ENCODE measurements at places on chromosomes 6 and 20.

- no peak for DNase-seq
Measured at GRCh38 chr6:130009146-130009545, 9.2 kb upstream of the L3MBTL3 start.

GRCh38 chr6:89047473-89047872, 33.1 kb upstream of the PNRC1 start:
- DNase-seq = no peak

DNA sequence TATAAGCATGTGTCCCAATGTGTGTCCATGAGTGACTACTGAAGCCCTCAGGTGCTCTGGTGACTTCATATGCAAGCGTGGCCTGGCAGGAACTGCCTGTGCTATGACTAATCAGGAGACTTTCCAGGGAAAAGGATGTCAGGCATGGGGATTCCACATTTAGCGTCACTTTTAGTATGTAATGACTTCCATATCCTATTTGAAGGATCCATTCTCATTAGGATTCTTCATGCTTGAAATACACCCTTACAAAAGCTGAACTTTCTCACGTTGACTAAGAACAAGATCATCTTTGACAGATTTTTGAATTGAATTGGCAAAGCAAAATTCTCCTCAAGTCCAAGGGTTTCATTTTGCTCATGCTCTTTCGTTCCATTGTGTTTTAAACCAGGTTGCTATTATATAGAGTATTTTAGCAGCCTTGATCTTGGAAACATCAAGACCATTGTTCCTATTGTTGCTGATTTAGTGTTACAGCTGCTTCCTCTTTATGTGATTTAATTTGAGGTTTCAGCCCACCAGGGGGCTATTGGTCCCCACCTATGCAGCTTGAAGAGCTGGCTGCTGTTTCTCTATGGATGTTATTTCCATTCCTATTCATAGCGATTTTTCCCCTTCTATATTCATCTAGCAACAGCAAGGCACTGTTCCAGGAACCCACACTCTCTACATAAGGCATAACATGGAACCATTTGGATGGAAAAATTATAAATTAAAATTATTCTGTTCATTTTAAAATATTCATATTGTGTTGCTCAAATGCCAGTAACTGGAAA, 418.6 kb downstream of the CDKAL1 start:
- DNase-seq = no peak

- DNase-seq = no peak
Measured at GRCh38 chr6:34151321-34152041, 5.6 kb upstream of the GRM4 start.

- no peak for DNase-seq
Measured at GRCh38 chr20:6864740-6865139, 97.3 kb downstream of the BMP2 start.

- DNase-seq = no peak
Measured at GRCh38 chr6:49555951-49556350, 5.5 kb downstream of the C6orf141 start.

DNA sequence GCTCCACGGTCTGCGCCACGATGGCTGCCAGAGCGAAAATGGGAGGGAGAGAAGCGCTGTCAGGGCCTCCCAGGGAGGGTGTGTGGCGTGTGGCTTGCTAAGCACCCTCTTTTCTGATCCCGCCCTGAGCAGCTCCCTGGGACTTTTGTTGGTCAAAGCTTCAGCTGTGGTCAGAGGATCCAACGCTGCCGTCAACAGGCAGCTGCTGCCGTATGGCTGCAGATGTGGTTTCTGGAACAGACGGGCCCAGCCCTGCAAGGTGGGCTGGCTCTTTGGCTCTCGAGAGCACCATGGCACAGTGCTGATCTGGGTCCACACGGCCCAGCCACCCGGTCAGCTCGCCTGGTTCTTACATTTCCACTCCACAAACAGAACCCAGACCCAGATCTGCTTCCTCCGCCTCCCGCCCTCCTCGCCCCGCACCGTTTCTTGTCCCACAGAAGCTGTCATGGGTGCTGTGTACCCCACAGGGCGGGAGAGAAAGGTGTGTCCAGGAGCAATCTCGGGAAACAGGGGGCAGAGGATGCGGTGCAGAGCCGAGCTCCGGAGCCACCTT, 86.0 kb upstream of the BHLHE23 start:
- no peak for DNase-seq

DNA sequence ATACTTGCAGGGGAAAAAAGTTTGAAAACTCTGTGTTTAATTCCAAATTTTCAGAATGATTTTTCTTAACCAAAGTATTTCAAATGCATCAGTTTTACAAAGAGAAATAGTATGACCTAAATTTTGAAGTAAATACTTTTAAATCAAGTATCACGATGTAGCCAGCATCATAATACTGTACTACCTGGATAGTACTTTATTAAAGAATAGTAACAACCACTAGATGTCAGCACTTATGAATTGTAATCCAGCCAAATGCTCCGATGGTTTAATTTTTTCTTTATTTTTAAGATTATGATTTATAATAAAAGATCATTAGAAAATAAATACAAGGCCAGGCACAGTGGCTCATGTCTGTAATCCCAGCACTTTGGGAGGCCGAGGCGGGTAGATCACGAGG, 37.2 kb upstream of the HACE1 start:
- DNase-seq = no peak

DNA sequence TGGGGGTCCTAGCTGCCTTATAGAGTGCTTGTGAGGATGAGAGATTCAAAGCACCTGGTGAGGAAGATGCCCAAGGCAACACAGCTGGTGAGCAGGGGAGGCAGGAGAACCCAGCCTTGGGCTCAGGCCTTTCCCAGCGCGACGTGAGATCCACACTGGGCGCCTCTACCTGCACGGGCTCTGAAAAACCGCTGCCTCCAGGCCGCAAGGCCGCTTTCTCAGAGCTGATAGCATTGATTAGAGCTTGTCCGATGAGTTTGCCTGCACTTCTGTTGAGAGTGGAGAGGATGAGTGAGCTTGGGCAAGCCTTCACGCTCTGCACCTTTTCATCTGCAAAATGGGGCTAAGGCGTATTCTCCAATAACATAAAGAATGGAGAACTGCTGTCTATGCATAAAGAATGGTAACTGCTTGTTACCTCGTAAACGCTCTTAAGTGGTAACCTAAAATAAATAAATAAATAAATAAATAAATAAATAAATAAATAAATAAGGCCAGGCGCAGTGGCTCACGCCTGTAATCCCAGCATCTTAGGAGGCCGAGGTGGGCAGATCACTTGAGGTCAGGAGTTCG, 916 bp downstream of the PABPC1L start:
- DNase-seq = no peak

DNA sequence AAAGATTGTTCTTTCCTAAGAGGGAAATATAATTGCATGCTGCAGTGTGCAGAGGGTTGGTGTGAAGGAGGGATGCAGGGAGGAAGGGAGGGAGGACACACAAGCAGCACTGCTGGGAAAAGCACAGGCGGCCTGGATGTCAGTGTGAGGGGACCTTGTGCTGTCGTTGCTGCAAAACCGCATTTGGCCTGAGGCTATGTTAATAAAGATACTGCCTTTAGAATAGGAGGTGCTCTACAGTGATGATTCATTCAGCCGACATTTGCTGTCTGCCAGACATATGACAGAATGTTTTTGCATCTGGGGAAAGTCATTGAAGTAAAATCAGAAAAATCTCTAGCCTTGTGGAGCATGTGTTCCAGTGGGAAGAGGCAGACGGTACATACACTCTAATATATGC, 50.5 kb upstream of the TRIM26 start:
- DNase-seq = no peak

- DNase-seq = no peak
Measured at GRCh38 chr6:52976149-52976548, 18.9 kb downstream of the GSTA4 start.

- DNase-seq = no peak
Measured at GRCh38 chr6:13091192-13091591, 237.1 kb downstream of the TBC1D7 start.

GRCh38 chr20:31572042-31572700, 32.9 kb upstream of the ID1 start:
- peak; percentile 16 for DNase-seq

- peak; percentile 69 for DNase-seq
Measured at GRCh38 chr6:28811873-28812272, 111.9 kb downstream of the TRIM27 start.

DNA sequence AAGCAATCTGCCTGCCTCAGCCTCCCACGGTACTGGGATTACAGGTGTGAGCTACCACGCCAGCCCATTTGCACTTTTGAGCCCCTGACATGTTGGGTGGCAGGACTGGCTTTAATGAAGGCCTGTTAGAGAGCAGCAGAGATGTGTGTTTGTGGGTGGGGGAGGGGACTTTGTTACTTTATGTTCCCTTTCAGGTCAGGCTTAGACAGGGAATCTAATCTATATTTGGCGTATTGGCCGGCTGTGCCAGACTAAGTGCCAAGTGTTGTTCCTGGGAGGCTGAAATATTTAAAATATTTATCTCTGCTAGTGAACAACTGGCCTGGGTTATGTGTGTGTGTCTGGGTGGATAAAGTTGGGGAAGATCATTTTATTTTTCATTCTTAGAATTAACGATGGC, 6.1 kb downstream of the GMPR start:
- DNase-seq = no peak

DNA sequence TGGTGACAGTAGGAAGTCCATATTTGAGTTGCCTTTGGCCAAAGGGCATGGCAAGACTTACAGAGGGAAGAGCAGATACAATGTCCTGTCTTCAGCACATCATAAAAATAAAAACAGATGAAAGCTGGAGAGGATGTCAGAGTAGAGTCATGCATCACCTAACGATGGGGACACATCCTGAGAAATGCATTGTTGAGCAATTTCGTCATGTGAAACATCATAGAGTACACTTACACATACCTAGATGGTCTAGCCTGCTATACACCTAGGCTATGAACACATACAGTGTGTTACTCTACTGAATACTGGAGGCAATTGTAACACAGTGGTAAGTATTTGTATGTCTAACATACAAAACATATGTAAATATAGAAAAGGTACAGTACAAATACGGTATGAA, 75.6 kb downstream of the VEGFA start:
- no peak for DNase-seq

DNA sequence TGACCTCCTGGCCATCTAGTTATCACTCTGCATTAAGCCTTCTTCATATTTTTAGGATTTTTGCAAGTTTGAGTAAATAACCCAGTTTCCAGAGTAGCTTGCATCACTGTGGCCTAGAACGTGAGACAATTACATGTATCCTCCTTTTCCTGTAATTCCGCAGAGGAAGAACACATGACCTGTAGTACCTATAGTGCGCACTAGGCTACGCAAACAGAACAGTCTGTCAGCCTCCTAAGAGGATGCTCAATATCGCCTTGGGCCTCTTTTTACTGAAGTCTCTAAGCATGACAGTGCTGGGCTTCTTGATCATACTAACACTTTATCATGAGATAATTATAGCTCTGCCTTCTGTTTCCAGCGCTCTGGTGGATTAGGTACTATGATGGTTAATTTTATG, 20.2 kb upstream of the NR2E1 start:
- DNase-seq = no peak

DNA sequence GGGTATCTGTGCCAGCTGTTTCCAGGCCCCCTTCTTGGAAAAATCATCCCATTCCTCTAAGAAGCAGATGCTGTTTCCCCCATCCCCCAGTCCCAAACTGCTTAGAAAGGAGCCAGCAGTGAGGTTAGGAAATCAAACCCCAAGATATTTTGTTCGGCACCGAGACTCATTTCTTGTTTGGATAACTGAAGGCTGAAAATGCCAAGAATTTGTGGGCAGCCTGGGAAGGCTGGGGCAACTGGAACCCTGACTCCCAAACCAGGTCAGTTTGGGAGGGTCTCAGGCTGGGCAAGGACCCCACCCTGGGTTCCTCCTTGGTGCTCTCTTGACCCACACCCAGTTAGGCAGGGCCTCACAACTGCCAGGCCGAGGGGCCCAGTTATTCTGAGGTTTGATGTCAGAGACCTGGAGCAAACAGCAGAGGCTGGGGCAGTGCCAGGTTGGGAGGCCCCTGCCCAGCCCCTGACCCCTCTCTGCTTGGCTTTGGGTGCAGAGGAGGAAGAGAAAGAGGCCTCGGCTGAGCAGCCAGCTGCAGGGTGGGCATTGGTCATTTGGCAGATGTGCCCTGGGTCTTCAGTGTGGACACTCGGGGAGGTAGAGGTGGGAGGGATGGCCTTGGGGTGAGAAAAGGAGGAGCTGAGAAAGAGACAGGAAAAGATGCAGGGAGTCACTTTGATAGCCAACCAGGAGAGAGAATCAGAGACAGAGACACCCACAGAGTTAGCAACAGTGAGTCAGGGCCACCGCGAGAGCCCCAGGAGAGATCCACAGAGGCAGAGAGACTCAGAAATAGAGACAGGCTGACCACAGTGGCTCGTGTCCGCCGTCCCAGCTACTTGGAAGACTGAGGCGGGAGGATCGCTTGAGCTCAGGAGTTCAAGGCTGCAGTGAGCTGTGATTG, 5.0 kb downstream of the ANGPT4 start:
- no peak for DNase-seq

- DNase-seq = no peak
Measured at GRCh38 chr6:28303570-28303969, 22.2 kb downstream of the PGBD1 start.

GRCh38 chr20:23606652-23607049, 934 bp upstream of the CST9 start:
- DNase-seq = peak; percentile 66

GRCh38 chr20:1212023-1212422, 8.8 kb downstream of the C20orf202 start:
- no peak for DNase-seq

GRCh38 chr20:57399587-57400155, 8.5 kb downstream of the RBM38 start:
- DNase-seq = peak; percentile 58

- no peak for DNase-seq
Measured at GRCh38 chr6:24564081-24564480, 69.3 kb downstream of the ALDH5A1 start.

DNA sequence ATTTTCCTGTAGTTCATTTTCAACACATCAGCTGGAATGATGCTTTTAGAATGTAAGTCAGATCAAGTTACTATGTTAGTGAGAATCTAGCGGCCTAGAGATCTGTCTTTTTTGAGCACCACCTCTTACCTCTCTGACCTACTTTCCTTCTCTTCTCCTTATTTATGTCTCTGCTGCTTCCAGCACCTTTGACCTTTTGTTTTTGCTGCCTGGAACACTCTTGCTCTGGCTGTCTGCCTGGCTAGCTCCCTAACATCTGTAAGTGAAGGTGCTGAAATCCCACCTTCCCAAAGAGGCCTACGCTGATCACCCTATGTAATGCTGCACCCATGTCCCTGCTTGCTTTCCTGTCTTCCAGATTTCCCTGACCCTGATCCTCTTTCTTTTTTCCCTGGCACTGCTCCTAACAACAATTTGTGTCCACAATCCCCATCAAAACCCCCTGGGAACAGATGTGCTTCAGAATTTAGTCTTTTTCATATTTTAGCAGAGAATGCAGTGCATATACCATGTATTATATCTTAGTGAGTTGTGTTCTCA, 87.8 kb downstream of the RFPL4B start:
- DNase-seq = no peak

- no peak for DNase-seq
Measured at GRCh38 chr20:43724383-43724782, 2.4 kb downstream of the GTSF1L start.

GRCh38 chr6:15562977-15563376, 99.9 kb downstream of the DTNBP1 start:
- no peak for DNase-seq

- DNase-seq = no peak
Measured at GRCh38 chr20:11103866-11104265, 430.1 kb upstream of the JAG1 start.
